Skeletal muscle cell (primary cell): ENCODE measurements at places on chromosomes 7 and 10.

DNA sequence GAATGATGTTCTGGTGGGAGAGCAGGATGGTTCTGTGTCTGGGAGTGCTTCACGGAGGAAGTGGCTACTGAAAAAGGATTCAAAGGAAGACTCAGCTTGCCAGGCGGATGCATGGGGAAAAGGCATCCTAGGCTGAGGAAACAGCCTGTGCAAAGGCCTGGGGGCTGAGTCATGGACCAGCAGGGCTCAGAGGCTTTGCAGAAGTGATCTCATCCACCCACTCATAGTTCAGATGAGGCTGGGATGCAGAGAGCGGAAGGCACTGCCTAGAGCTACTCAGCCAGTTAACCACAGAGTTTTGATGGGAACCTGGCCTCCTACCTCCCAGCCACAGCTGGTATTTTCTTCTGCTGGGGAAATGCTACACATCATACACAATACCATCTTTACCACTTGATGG lies 15.8 kb upstream of the ADAMTS14 start:
- DNase-seq, result peak; percentile 99

DNA sequence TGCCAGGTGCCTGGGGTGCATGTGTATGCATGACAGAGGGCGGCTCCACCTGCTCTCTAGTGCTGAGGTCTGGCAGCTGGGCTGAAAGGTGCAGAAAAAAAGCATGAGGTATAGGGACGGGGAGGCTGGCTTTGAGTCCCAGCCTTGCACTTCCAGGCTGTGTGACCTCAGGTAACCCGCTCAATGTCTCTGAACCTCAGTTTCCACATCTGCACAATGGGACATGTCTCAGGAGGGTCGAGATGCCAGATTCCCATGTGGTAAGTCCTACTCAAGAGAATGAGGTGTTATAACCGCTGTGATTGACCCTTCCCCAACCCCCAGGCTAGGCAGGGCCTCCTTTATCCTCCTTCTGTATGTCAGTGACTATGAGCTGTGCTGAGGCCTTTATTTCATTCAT lies 48.8 kb downstream of the ARHGAP22 start:
- DNase-seq, result no peak

DNA sequence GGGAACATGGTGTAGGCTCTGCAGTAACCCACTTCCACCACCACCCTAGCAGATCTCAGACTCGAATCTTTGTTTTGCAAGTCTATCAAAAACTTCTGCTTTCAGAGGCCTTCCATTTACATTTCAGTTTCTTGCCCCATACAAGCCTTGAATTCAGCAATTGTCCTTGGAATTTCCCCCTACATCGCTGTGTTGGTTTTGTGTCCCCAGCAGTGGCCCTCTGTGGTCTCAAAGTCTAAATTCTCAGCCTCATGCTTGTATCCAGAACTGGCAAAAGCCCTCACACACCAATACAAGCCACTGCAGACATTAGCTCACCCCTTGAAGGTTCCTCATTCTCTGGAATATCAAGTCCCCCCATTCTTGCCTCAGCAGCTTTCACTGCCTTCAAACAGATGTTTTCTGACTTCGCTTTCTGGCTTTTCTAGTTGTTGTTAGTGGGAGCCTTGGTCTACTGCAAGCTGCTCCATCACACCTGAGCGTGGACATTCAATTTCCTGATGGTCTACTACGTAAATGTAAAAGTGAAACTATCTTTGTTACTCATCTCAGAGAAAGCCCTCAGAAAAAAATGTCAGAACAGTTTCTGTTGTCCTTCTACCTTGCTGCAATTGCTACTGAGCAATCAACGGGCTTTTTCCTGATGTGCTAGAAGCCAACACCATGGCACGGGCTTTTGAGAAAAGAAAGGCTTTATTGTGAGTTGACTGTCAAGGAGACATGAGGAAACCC lies 1.8 kb upstream of the NUB1 start:
- DNase-seq, result no peak

DNA sequence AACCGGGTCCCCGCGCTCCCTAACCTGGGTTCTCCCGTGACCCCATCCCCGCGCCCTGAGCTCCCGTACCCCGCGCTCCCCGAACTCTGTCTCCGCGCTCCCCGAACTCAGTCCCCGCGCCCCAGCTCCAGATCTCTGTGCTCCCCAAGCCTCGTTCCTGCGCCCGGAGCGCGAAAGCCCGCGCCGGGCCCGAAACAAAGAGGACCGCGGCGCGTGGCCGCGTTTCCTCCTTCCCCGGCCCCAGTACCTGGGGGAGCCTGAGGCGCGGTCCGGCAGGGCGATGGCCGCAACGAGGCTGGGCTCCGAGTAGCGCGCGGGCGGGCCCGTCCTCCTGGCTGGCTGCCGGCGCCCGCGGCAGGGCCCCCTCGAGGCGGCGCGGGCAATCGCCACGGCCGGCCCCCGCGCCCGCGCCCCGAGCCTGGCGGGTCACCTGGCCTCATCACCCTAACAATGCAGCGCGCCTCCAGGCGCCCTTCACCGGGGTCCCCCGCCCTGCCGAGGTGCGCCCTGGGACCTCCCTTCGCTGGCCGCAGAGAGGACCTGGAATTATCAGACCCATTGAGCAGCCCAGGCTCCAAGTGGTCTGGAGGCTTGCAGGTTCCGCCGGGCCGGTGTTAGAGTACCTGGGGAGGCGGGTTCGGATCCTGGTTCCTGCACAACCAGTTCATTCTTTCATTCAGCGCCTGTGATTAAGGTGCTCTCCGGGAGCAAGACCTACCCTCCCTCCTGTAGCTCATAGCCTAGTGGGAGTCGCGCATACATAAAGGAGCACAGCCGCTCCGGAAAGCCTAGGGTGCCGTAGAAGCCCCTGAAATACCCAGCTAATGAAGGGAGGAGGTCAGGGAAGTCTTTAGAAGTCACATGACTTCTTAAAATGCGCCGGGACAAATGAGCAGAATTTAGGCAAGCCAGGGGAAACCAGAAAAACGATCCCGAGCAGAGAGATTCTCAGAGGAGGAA lies at the start of gene TNS3:
TSS of gene TNS3 (minus strand) at position 308 of the 960 bp plus-strand sequence. CDS start 142,475 bp downstream, outside the sequence.
- no peak for DNase-seq

GRCh38 chr7:112782498-112782897 lies 7.7 kb downstream of the TMEM168 start:
- DNase-seq, result no peak

DNA sequence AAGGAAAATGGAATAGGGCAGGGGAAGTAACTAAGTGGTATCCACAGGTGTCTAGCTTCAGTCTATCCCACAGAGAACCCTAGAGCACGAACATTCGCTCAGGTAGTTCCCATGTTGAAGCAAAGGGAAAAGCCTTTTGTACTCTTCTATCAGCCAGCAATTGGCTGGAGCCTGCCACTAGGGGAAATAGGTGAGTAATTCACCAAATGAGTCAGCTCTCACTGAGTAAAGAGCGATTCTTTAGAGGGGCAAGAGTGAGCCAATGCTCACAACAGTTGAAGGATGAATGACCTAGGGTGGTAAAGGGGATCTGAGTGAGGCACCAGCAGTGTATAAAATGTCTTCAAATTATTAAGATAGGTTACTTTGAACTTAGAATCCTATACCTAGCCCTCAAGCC lies 94.1 kb upstream of the ZNF800 start:
- no peak for DNase-seq

- peak; percentile 30 for DNase-seq
Measured at GRCh38 chr10:11213137-11213536, 195.5 kb downstream of the CELF2 start.

DNA sequence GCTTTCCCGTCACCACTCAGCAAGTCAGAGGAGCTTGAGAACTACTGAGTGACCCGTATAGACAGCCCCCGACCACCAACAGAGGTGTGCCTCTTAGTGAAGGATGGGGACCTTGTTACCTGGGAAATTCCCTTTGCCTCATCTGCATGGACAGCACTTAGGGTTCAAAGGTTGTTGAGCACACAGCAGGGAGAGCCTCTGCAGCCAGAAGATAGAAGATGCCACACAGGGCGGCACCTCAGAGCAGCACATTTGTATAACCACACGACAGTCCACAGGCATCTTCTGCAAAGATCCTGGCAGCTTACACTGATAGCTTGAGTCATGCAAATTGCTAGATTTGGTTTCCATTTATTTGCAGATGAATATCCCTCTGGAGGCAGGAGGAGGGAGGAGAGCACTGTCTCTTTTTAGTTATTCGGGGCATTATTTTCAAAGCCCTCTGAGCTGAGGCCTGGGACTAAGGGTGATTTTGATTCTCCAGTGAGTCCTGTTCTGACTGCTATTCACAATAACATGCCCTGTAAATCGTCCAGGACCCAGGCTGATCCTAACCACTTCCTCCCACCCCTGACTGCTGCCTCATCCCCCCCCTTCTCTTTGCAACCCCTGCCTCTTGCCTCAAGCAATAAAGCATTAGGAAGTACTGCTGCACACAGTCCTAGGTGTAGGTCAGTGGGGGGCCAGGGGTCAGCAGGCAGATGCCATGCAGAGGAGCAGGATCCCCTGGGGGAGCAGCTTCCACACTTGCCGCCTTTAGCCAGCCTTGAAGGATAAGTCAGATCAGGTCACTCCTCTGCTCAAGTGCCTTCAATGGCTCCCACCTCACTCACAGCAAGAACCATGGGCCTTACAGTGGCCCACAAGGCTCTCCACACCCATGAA lies 24.6 kb upstream of the INMT start:
- DNase-seq, result no peak

- no peak for DNase-seq
Measured at GRCh38 chr10:53022611-53023088, 250.1 kb upstream of the MBL2 start.

GRCh38 chr10:123442901-123443300 lies 223.3 kb upstream of the GPR26 start:
- DNase-seq, result no peak

DNA sequence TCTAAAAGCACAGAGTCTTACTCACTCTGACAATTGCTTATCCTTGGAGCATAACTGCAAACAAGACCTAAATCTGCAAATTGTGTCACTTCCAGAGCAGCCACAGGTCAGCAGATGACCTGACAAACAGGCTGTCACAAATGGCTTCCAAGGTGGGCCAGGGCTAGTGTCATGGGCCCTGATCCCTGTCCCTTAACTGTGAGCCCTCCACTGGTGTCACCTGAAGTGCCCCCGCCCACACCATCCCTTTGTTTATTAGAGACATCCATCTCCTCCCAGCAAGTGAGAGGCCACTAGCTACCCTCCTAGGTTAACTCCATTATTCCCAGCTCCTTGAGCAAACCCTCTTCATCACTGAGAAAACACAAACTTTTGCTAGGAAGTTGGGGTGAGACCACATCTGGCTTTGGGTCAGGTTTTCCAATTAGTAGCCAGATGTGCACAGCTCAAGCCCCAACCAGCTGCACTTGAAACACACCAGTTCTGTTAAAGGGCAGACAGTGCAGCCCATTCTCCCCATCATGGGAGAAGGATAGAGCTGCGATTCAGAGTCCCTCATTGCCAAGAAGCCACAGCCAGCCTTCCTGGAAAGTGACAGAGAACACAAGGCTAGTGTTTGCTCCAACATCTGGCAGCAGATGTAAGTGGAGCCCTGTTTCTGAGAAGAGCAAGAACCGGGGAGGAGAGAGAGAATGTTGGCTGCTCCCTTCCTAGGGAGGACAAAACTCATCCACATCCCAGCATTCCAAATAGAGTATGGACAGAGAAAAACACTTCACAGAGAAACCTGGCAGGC lies 75.7 kb upstream of the NANOS1 start:
- no peak for DNase-seq

DNA sequence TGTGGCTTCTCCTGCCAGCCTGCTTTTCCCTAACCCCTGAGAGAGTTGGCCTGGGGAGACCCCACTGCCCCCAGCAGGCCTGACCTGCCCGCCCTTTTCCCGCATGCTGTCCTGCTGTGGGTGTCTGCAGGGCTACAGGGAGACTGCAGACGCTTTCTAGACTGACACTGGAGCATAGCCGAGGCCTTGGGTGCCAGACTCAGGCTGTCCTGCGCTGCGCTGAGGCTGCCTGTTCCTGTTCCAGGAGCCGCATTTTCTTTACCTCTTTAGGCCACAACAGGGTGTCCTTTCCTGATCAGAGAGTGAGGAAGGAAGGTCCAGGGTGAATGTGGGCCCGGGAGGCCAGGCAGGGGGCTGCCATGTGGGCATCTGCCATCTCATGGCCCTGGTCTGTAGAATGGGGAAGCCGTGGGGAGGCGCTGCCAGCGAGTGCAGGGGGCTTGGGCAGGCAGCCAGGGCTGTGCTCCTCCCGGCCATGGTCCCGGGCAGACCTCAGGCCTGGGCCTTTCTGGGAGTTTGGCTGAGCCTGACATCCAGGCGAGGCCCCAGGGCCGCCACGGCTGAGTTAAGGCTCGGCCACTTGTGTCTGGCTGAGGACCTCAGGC lies 3.6 kb downstream of the PWWP2B start:
- DNase-seq, result no peak

DNA sequence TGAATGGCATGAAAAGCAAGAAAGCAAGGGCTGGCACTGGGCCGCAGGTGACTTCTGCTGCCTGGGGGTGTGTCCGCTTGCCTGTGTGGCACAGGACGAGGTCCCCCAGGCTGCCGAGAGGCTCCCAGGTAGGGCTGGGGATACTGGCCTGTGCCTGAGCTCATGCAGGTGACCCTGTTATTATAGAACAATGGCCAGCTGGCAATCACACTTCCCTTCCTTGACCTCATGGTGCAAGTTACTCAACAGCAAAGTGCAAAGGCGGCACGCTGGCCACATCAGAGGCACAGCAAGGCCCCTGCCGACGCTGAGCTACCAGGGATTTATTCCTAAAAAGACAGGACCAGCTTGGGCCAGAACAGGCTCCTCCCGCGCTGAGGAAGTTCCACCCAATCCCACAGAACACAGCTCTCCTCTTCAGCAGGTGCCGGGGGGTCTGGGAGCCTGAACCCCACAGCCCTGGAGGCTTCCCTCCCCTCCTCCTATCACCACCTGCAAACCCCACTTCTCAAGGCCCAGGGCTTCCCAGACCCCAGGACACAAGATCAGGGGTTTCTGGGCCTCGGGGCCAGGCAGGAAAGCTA lies 1.4 kb upstream of the ADAM8 start:
- no peak for DNase-seq
